Thyroid gland (tissue), 4 donors: ENCODE measurements at places on chromosomes 6 and 20. TPM values are rescaled to one million over a fixed set of nuclear protein-coding genes. Genes with fewer than 3 reads are reported as not detected.

DNA sequence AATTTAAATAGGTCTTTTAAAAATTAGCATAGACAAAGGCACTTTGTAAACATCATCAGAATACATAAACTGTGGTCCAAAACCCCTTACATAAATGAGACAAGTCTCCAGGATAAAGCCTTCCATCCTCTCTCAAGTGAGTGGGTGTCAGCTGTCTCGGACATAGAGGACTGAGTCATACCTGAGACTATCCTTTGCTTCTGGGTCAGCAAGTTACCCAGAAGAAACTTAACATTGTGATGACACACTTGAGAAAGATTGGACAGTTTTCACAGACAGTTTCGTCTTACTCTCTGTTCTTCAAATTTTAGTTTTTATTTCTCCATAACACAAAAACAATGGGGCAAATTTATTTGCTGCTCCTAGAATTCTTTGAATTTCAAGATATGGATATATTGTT lies 838.0 kb downstream of the DHX35 start:
- H3K27me3 ChIP-seq, result no peaks in the 10 kb centered on the region
- DNase-seq, result no peak
- no peak overlapping the region for H3K27ac ChIP-seq
- H3K36me3 ChIP-seq, result no peaks in the 10 kb centered on the region
- no peak overlapping the region for H3K4me3 ChIP-seq

Gene ZBTB22
- 29.9 TPM for total RNA-seq

Gene RAET1G
- not detected for total RNA-seq

DNA sequence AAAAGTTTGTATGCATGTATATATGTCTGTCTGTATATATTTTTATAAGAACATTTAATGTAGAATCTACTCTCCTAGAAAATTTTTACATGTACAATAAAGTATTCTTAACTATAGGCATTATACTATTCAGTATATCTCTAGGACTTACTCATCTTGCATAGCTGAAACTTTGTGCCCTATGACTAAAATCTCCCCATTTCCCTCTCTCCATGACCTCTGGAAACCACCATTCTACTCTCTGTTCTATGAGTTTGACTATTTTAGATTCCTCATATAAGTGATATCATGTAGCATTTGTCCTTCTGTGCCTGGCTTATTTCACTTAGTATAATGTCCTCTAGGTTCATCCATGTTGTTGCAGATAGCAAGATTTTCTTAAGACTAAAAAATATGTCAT lies 205.1 kb upstream of the SMLR1 start:
- H3K27me3 ChIP-seq, result no peaks in the 10 kb centered on the region
- H3K4me1 ChIP-seq, result no peaks in the 10 kb centered on the region
- H3K36me3 ChIP-seq, result no peaks in the 10 kb centered on the region
- no peak overlapping the region for H3K4me3 ChIP-seq
- no peak overlapping the region for H3K27ac ChIP-seq
- DNase-seq, result no peak

GRCh38 chr6:5335020-5335419 lies 73.7 kb downstream of the FARS2 start:
- H3K27me3 ChIP-seq, result no peaks in the 10 kb centered on the region
- H3K36me3 ChIP-seq, result no peaks in the 10 kb centered on the region
- H3K4me1 ChIP-seq, result no peaks in the 10 kb centered on the region
- H3K27ac ChIP-seq, result no peak overlapping the region
- no peak overlapping the region for H3K4me3 ChIP-seq
- DNase-seq, result no peak

Gene FAXC
- 0.71 TPM for total RNA-seq

GRCh38 chr6:2503816-2504494 lies 246.8 kb downstream of the MYLK4 start:
- H3K27ac ChIP-seq, result no peak overlapping the region
- no peak overlapping the region for H3K4me3 ChIP-seq
- H3K36me3 ChIP-seq, result no peaks in the 10 kb centered on the region
- H3K4me1 ChIP-seq, result peaks cover 4% of the 10 kb centered on the region
